ENCODE measurements at places on chromosomes 12 and 14. TPM values are rescaled to one million over a fixed set of nuclear protein-coding genes. Genes with fewer than 3 reads are reported as not detected.

PDZRN4 gene
- 0.07 TPM for total RNA-seq

ZDHHC22 gene
- total RNA-seq: not detected

KCNH3 gene
- 0.33 TPM for total RNA-seq

REP15 gene
- total RNA-seq: 2.4 TPM

SRRM4 gene
- not detected for total RNA-seq

Measured in smooth muscle cell of the pulmonary artery (primary cell).